Panc1 (cell line): ENCODE measurements at places on chromosomes 3 and 15. TPM values are rescaled to one million over a fixed set of nuclear protein-coding genes. Genes with fewer than 3 reads are reported as not detected.

TERC gene
- 6.0 TPM for total RNA-seq

- no peak for DNase-seq
These were observed at the start of gene PLXND1 for GRCh38 chr3:129606636-129607390. Gene PLXND1 (minus strand): TSS chr3:129606676. CDS start chr3:129606639, 37 bp downstream.

- DNase-seq = no peak
These were observed 105.7 kb downstream of the ZNF385D start for GRCh38 chr3:21645121-21645897.

UMPS gene
- total RNA-seq = 46.0 TPM

P2RY13 gene
- total RNA-seq = not detected

ACP3 gene
- total RNA-seq = not detected

MYZAP gene
- total RNA-seq = 1.1 TPM

- no peak for DNase-seq
These were observed 17.9 kb downstream of the CDAN1 start for GRCh38 chr15:42719043-42719442.

DNA sequence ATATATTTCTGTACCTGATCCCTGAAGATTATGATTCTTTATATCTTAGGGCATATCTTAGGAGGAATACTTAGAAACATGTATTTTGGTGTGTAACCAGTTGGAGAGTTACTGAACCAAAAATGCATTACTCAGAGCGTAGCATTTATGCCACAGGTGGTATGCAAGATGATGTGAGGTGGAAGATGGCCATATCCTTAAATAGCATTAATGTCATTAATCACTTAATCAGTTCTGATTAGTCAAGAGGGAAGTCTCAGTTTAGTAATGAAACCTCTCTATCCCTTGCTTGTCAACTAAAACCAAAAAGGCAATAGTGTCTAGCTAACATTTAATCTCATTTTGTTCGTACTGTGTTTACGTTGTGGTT lies 130.5 kb upstream of the PHLDB2 start:
- no peak for DNase-seq

UBE3A gene
- total RNA-seq = 102 TPM
